ENCODE measurements at places on chromosomes 11 and 22. TPM values are rescaled to one million over a fixed set of nuclear protein-coding genes. Genes with fewer than 3 reads are reported as not detected.

DNA sequence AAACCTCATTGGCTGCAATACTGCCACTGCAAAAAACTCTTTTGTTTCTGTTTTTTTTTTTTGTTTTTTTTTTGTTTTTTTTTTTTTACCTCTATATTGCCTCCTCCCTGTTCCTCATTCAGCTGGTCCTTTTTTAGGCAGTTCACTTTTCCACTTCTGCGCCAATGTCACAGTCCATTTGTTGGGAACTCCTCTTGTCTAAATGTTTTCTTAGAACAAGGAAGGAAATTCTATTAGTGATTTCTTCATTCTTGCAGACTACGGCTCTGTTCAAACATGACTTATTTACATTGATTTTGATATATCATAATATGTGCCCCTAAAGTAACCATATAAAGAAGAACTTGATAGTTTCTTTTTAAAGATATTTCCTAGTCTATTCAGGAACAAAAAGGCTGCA lies 2.9 kb downstream of the FAM118B start:
- no peak for DNase-seq

Gene RIBC2
- total RNA-seq, result 2.4 TPM

Gene LGR4
- total RNA-seq, result 0.39 TPM

GRCh38 chr11:119941171-119941570 lies 196.7 kb downstream of the TRIM29 start:
- no peak for DNase-seq

Gene ADAMTS8
- not detected for total RNA-seq

- no peak for DNase-seq
These were observed 3.0 kb downstream of the GAS2L1 start for GRCh38 chr22:29309332-29310064.

GRCh38 chr11:126573325-126573978 lies 218.0 kb downstream of the ST3GAL4 start:
- DNase-seq, result no peak

DNA sequence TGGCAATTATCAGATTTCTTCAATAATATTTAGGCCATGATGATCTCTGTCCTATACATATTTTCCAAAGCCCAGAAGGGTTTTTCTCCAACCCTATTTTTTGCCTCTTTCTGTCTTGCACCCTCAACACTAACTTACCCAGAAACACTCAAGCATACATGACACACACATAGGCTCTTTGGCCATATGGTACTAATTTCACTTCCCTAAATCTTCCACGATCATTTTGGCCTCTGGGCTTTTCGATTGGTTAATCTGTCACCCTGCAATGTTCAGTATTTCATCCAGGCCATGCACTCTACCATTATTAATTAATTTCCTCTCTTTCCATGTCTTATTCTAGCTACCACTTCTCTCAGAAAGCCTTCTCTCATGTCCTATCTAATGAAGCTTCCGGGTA lies 59.8 kb downstream of the LUZP2 start:
- no peak for DNase-seq

Gene FBXO7
- total RNA-seq, result 133 TPM
